GM12864 (cell line): ENCODE measurements at places on chromosomes 2 and 18.

DNA sequence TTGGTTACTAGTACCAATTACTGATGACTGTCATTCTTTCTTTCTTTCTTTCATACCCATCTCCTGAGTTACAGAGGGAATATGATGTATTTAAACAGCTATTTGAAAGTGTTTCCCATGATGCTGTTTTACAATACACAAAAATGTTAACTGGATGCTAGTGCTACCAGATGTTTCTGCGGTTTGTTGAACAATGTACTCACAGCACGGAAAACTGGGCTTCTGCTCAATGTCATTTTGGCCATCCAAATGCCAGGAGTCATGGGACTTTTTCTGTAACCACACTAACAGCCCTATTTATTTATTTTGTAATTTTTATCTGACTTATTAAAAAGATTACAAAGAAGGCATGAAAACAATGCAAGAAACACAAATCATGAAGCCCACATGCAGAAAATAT, 313.8 kb downstream of the RIT2 start:
- no peak for DNase-seq

GRCh38 chr18:54392543-54393023, 34.9 kb downstream of the C18orf54 start:
- DNase-seq = peak; percentile 33

DNA sequence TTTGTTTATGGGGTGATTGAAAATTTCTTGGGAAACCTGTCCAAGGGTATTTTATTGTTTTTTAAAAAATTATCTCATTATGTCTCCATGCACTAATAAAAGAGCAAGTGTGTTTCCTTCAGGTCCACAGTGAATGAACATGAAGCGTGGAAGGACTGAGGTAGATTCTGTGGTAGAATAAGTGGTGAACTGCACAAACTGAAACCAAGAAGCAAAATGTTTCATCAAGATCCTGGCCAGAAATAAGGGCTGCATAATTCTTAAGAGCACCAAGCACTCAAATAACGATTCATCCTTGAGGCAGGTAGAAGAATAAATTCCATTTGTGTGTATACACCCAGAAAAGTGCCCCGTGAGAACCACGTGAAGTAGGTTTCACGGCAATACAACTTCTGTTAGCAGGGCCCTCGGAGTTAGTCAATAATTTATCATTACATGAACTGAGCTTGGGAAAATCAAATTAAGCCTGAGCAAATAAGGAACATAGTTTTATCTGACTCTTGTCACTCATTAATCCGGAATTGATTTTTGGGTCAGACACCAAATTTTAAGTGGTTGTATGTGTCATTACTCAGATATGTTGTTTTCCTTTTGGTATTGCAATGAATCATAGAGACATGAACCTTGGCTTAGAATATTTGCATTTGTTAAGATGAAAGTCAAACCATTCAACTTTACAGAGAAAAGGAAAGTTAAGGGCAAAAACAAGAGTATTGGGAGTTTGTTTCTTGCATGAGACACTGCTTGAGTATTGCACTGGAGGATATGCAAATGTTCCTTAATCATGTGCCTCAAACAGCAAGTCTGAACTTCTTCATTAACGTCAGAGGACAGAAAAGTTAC, 472.6 kb upstream of the NETO1 start:
- no peak for DNase-seq

- DNase-seq = no peak
Measured at GRCh38 chr2:4258563-4258962, 555.2 kb downstream of the DCDC2C start.

GRCh38 chr2:28030600-28030999, 140.1 kb downstream of the BABAM2 start:
- no peak for DNase-seq

- no peak for DNase-seq
Measured at GRCh38 chr2:232731470-232731869, 34.3 kb downstream of the GIGYF2 start.

DNA sequence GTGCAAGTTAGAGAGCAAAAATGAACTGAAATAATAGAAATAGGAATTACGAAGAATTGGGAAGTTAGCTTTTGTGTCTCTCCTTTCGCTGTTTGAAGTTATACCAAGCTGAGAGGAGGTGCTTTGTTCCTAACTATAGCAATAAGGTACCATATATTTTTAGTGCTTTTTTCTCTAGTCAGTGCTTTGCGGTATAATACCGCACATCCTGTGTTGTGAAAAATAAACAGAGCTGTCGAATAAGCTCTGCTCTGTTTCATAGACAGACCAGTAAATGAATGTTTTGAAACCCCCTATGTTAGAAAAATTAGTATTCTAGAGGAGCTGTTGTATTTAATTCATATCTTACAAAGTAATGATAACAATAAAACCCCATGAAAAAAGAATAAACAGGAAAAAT, 130.8 kb downstream of the MAP4K4 start:
- no peak for DNase-seq
